ENCODE measurements at places on chromosomes 7 and 10.

DNA sequence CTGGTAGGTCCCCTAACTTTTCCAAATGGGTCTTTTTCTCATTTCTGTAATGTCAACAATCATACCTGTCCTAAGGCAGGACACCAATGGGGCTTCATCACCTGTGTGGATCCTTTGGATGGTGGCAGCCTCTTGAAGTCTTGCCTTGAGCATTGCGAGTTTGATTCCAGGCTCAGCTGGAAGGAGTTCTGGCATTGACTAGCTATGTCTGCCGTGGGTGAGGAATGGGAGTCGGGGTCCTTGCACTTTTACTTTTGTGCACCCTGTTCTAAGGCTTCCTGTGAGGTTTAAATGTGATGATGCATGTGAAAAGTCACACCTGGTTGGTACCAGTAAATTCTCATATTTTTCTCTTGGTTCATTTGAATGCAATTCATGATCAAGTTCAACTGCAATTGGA, 55.9 kb upstream of the CTBP2 start:
- ATAC-seq = no peak

- no peak for ATAC-seq
Observed at GRCh38 chr10:97723001-97723400, 9.5 kb downstream of the MARVELD1 start.

DNA sequence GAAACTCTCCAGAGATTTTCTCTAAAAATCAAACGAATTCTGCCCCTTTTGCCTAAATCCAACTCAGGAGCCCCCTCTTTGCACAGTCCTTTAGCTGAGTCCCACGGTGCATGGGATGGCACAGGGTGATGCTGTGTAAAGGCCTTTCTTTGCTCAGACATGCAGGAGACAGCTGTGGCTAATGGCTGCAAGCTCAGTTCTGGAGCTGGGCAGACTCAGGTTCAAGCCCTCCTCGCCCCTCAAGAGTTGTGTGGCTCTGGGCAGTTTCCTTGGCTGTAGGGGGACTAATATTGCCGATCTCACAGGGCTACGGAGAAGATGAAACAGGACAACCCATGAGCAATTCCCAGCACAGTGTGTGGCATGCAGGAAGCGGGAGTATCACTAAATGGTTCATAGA, 42.6 kb downstream of the CLEC2L start:
- no peak for ATAC-seq

DNA sequence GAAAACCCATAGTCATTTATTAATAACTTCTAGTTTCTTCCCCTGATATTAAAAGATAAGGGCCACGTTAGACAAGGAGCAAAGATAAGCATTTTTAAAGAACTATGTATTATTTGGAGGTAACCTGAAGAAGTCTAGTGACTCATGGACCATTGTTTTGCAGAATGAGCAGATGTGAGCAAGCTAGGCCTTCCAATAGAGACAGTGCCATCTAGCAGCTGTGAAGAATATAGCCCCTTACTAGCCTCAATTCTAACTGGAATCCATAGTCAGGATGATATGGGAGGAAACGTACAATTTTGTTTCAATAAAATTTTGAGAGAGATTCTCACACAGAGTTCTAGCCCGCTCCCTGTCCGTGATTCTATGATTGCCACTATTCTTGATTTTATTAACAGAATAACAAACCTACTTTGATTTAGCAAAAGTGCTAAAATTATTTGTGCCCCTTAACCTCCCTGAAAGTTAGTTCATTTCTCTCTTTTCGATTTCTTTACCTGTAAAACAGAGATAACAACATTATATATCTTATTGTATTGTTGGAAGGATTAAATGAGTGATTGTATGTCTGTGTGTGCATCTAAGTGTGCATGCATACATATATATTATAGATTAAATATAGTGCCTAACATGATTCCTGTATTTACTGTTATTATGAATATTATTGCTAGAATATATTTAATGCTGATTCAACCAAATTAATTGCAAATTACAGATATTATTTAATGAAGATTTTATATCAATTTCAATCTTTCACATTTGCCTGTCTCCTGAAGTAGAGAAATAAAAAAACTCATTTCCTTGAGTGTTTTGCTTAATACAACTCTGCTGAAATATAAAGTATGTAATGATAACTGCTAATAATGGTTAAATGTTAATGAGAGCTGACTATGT, 22.7 kb downstream of the FAM237B start:
- ATAC-seq = peak; percentile 63

DNA sequence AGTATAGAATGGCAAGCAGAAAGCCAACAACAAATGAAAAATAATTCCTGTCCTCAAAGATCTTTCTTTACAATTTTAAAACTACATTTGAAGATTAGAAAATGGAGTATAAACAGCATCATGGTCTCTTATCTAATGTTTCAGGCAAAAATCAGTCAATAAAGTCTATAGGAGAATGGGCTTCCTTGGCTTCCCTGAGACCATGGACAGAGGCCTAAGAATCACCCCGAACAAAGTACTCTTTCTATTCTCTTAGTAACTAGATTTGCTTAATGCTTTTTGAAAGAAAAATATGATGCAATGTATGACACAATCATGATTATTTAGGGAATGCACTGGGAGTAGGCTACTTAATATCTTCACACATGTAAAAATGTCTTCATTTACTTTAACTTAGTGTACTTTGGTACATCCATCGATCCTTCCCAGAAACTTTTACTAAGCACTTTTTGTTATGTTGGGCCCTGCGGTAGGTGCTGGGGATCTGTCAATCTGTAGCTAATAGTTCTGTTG, 17.3 kb downstream of the GRM3 start:
- no peak for ATAC-seq

DNA sequence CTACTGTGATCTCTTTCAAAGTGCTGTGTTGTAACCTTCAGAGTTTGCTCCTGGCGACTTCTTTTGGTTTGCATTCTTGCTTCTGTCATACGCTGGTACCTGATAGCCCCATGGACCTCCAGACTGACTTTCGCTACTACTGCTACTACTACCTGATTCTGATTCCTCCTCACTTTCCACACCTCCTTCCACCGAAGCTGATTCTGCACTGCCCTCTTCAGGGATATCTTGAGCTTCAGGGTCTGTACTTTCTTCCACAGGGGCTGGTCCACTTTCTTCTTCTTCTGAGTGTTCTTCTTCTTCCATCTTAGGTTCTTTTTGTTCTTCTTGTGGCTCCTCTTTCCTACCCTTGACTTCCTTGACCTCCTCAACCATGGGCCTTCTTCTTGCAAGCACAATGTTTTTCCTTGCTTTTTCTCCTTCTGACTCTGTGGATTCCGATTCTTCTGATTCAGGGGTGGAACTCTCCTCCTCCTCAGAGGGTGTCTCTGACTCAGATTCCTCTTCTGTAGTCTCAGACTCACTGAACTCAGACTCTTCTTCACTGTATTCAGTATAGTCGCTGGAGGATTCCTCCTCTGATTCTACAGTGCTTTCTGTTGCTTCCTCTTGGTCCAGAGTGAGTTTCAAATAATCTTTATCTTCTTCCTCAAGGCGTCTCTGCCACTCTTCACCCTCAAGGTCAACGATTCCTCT, 992.2 kb downstream of the PCDH15 start:
- no peak for ATAC-seq

- no peak for ATAC-seq
Observed at GRCh38 chr10:90732581-90732980, 125.3 kb downstream of the HTR7 start.

DNA sequence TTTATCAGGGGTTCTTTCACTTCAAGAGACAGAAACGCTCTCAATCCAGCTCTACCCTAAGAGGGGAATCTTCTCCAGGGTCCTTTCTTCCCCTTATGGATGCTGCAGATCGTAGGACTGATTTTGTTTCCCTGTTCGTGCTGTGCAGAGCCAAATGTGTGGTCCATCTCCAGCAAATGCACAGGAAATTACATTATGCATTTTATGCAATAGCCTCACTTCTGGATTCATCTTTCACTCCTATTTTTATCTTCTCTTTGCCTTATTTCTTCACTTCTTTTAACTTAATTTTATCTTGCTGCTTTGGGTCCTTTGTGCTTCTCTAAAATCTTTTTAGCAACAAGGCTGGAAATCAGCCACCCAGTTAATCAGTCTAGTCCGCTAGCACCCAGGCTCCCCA, 184.5 kb upstream of the INHBA start:
- ATAC-seq = no peak

DNA sequence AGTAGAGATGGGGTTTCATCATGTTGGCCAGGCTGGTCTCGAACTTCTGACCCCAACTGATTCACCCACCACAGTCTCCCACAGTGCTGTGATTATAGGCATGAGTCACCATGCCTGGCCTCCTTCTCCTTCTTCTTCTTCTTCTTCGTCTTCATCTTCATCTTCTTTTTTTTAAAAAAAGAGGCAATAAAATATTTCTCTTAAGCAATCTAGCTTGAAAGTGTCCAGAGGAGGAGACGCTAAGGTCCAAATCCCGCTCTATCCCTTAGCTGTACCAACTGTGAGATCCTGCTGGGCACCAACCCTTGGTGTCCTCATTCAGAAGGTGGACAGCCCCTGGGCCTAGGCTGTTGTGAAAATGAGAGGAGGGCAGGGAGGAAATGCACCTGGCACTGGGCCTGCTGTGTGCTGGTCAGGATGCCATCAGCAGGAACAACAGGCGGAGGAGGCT, 13.9 kb upstream of the PSAP start:
- ATAC-seq = no peak

- no peak for ATAC-seq
Observed at GRCh38 chr10:121409466-121410104, 188.7 kb downstream of the FGFR2 start.

DNA sequence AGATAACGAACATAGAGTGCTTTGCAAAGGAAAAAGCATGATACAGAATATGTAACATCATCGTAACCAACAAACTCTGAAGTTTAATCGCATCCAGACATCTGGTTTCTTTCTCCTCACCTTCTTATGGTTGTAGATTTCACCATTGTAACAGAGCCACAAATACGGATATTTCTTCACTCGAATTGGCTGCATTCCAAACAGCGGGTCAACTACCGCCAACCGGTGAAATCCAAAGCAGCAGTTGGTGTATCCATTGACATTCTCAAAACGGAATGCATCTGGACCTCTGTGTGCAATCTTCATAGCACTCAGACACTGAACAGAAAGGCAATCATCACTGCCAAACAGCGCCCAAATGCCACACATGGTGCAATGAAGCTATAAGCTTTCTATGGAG, 3.4 kb downstream of the ASNS start:
- ATAC-seq = no peak

GRCh38 chr7:97819161-97819560, 53.0 kb downstream of the ASNS start:
- ATAC-seq = no peak

- ATAC-seq = no peak
Observed at GRCh38 chr7:92319243-92319642, 73.5 kb downstream of the ANKIB1 start.

DNA sequence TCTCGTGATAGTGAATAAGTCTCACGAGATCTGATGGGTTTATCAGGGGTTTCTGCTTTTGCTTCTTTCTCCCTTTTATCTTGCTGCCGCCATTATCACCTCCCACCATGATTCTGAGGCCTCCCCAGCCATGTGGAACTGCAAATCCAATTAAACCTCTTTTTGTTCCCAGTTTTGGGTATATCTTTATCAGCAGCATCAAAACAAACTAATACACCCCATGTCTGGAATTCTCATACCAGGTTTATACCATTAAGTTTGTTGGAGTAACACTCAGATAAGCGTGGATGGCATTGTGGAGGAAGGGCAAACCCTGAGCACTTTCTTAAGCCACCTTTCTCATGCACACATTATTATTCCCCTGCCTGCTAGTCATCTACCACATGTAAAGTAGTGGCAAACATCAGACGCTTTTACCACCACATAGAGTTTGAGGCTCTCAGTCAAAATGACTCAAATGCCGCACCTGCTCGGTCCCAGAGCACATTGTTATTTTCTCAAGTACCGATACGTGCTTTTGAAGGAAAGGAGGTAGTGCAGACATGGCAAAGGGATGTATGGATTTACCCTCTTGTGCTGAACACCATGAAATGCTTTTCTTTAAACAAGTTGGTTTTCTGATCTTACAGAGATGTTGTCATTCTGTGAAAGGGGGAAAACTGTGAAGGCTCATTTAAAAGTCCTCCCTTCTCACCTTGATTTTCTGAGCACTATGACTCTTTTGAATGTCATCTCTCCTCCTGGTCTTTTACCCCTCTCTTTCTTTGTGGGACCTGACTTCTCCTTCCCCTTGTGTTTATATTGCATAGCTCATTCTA, 429.7 kb downstream of the EXOC4 start:
- ATAC-seq = peak; percentile 51

DNA sequence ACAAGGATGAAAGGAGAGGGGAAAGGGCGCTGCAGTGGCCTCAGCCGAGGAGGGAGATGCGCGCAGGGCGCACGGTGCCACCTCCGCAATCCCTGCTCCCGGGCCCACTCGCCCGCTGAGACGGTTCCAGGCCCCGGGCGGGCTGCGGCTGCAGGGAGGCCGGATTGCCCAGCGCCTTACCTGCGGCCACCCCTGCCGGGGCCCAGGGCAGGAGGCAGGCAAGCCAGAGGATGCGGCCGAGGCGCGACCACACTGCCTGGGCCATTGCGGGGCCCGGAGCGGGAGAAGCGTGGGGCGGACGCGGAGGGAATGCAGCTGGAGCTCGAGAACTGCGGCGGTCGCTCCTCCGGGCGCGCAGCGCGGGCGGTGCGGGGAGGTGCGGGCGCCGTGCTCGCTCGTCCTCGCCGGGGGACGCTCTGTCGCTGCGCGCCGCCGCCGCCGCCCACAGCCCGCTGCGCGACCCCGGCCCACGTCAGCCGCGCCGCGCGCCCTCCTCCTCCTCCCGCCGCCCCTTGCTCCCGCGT, at the start of gene TMEM130:
TSS of gene TMEM130 (minus strand) at position 418 of the 524 bp plus-strand sequence. CDS start at position 265, 153 bp downstream.
- peak; percentile 28 for ATAC-seq

GRCh38 chr10:28996947-28997551, 291.8 kb upstream of the LYZL1 start:
- ATAC-seq = no peak

- ATAC-seq = no peak
Observed at GRCh38 chr10:100531761-100532160, 2.1 kb upstream of the NDUFB8 start.

- ATAC-seq = no peak
Observed at GRCh38 chr10:28684986-28685580, 7.8 kb downstream of the BAMBI start.

DNA sequence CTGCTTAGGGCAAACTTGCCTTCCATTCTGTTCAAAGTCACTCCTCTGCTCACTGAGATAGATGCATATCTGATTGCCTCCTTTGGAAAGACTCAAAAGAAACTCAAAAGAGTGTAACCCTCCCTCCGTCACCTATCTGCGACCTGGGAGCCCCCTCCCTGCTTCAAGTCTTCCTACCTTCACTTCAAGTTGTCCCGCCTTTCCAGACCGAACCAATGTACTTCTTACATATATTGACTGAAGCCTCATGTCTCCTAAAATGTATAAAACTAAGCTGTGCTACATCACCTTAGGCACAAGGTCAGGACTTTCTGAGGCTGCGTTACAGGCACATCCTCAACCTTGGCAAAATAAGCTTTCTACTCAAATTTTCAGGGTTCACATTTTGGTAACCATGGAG, 77.4 kb upstream of the C1GALT1 start:
- no peak for ATAC-seq

Measured in activated CD4-positive, CD25-positive, alpha-beta regulatory T cell treated with anti-CD3 and anti-CD28 coated beads, Interleukin-2, amount 50 U/mL, for 24 hours (primary cell).